HepG2 (cell line): ENCODE measurements at places on chromosomes 16 and 17. TPM values are rescaled to one million over a fixed set of nuclear protein-coding genes. Genes with fewer than 3 reads are reported as not detected.

- no peaks in the 10 kb centered on the region for H3K36me3 ChIP-seq
- no peak overlapping the region for H3K4me3 ChIP-seq
- H3K4me1 ChIP-seq, result peaks cover 8% of the 10 kb centered on the region; the same call in 1 of the 2 replicates
- DNase-seq, result no peak
Measured at GRCh38 chr16:3554351-3554928, 22.8 kb downstream of the NLRC3 start.

GRCh38 chr16:65737831-65738230, 616.0 kb upstream of the CDH11 start:
- no peak for DNase-seq
- peaks cover 9% of the 10 kb centered on the region for H3K4me1 ChIP-seq
- H3K27ac ChIP-seq, result no peak overlapping the region
- H3K36me3 ChIP-seq, result no peaks in the 10 kb centered on the region

- no peaks in the 10 kb centered on the region; the same call in 1 of the 2 replicates for H3K27me3 ChIP-seq
- H3K36me3 ChIP-seq, result 0 out of 3 replicates have a peak, but pooled peaks cover 7% of the 10 kb centered on the region
- DNase-seq, result peak; percentile 51
- H3K4me1 ChIP-seq, result peaks cover 40% of the 10 kb centered on the region
- peak overlapping the region; percentile 43 for H3K27ac ChIP-seq
Measured at GRCh38 chr16:592518-593306, 2.8 kb downstream of the RAB40C start.

GRCh38 chr16:88286301-88286923, 96.3 kb upstream of the ZNF469 start:
- DNase-seq, result no peak
- H3K4me1 ChIP-seq, result no peaks in the 10 kb centered on the region
- H3K4me3 ChIP-seq, result no peak overlapping the region
- H3K27me3 ChIP-seq, result peaks cover 8% of the 10 kb centered on the region; the same call in 1 of the 2 replicates
- H3K36me3 ChIP-seq, result no peaks in the 10 kb centered on the region
- no peak overlapping the region for H3K27ac ChIP-seq

GRCh38 chr17:9421525-9421924, 154.1 kb downstream of the STX8 start:
- no peaks in the 10 kb centered on the region for H3K27me3 ChIP-seq
- H3K4me3 ChIP-seq, result no peak overlapping the region
- no peaks in the 10 kb centered on the region for H3K4me1 ChIP-seq

DNA sequence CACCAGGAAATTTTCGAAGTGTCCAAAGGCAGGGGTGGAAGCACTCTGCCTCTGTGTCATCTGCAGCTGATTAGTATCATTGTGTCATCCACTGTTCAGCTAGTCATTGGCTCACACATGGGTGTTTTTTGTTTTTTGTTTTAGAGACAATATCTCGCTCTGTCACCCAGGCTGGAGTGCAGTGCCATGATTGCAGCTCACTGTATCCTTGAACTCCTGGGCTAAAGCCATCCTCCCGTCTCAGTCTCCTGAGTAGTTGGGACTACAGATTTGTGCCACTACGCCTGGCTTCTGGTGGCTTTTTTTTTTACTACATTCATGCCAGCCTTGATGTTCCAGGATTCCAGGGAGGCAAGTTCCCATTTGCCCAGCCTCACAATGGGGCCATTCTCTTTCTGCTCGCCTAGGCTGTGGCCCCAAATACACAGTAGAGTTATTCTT, 32.5 kb upstream of the MYO18A start:
- peak; percentile 20 for DNase-seq
- no peak overlapping the region for H3K4me3 ChIP-seq
- H3K4me1 ChIP-seq, result peaks cover 11% of the 10 kb centered on the region
- H3K27me3 ChIP-seq, result peaks cover 1% of the 10 kb centered on the region
- H3K36me3 ChIP-seq, result no peaks in the 10 kb centered on the region

- H3K27me3 ChIP-seq, result no peaks in the 10 kb centered on the region
- H3K36me3 ChIP-seq, result no peaks in the 10 kb centered on the region
- H3K4me1 ChIP-seq, result peaks cover 7% of the 10 kb centered on the region; the same call in 1 of the 2 replicates
- H3K27ac ChIP-seq, result no peak overlapping the region
- H3K4me3 ChIP-seq, result no peak overlapping the region
Measured at GRCh38 chr16:50251375-50252081, 14.8 kb upstream of the ADCY7 start.

- no peak for DNase-seq
- H3K27me3 ChIP-seq, result peaks cover 8% of the 10 kb centered on the region
- H3K27ac ChIP-seq, result no peak overlapping the region
- peaks cover 8% of the 10 kb centered on the region for H3K4me1 ChIP-seq
- no peak overlapping the region for H3K4me3 ChIP-seq
Measured at GRCh38 chr17:39975801-39976200, 4.8 kb upstream of the PSMD3 start.

DNA sequence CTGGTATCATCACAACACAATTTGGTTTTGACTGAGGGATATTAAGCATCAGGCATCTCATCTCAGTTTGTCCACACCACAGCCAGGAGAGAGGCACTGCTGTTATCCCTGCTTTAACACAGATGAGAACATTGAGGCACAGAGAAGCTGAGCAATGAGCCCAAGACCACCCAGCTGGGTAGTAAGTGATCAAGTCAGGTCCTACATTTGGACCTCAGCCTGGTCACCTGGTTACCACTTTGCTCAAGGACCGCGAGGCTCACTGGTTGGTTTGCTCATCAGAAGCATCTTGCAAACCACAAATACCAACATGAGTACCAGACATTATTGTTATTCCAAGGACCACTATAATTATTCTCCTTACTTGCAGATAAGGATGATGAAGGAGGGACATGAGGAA, 245.5 kb downstream of the CBLN1 start:
- no peak overlapping the region for H3K4me3 ChIP-seq
- no peaks in the 10 kb centered on the region for H3K36me3 ChIP-seq
- no peaks in the 10 kb centered on the region for H3K4me1 ChIP-seq
- H3K27ac ChIP-seq, result no peak overlapping the region
- no peaks in the 10 kb centered on the region for H3K27me3 ChIP-seq
- no peak for DNase-seq

DNA sequence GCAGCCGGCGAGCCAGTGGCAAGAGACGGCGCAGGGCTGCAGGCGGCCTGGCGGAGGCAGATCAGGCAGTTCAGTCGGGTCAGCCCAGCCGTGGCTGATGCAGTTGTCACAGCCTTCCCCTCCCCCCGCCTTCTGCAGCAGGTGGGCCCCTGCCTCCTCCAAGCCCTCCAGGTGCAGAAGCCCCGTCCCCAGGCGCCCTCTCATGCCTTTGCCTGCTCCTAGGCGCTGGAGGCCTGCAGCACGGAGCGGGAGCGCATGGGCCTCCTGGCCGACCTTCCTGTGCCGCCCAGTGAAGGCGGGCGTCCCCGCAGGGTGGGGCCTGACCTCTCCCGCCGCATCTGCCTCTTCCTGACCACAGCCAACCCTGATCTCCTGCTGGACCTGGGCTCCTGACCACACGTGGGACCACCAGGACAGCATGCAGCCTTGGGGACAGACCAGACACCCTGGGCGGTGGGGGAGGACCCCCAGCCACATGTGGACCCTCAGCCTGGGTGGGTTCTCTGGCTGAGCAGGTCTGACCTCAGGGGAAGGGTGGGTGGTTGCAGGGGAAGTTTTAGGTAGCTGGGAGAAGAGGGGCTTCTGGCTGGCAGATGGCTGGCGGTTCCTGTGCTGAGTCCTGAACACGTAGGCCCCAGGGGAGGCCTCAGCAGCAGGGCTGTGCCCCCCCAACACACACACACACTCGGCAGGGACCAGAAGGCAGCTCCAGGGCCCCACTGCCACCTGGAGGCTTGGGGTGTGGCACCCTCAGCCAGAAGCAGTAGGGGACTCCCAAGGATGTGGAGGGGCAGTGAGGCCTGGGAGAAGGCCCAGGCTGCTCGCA, 3.1 kb upstream of the MRPS34 start:
- peaks cover 20% of the 10 kb centered on the region for H3K4me1 ChIP-seq
- no peak for DNase-seq
- H3K36me3 ChIP-seq, result peaks cover 13% of the 10 kb centered on the region; the same call in 1 of the 3 replicates
- H3K27me3 ChIP-seq, result no peaks in the 10 kb centered on the region; the same call in 2 of the 3 replicates
- no peak overlapping the region for H3K4me3 ChIP-seq

DNA sequence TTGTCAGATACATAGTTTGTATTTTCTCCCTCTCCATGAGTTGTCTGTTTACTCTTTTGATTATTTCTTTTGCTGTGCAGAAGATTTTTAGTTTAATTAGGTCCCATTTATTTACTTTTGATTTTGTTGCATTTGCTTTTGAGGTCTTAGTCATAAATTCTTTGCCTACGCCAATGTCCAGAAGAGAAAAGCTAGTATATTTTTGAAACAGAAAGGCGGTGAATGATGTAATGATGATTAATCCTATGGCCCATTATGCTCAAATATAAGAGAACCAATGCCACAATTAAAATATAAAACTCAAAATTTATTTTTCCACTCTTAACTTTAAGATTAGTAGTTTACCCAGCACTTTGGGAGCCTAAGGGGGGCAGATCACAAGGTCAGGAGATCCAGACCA, 59.8 kb upstream of the SMIM36 start:
- H3K36me3 ChIP-seq, result no peaks in the 10 kb centered on the region
- peaks cover 3% of the 10 kb centered on the region; the same call in 1 of the 2 replicates for H3K4me1 ChIP-seq
- H3K4me3 ChIP-seq, result no peak overlapping the region
- no peak for DNase-seq

- H3K27ac ChIP-seq, result no peak overlapping the region
- DNase-seq, result peak; percentile 12
- no peak overlapping the region for H3K4me3 ChIP-seq
- H3K4me1 ChIP-seq, result no peaks in the 10 kb centered on the region
- no peaks in the 10 kb centered on the region for H3K27me3 ChIP-seq
Measured at GRCh38 chr16:17777408-17777863, 306.7 kb upstream of the XYLT1 start.

DNA sequence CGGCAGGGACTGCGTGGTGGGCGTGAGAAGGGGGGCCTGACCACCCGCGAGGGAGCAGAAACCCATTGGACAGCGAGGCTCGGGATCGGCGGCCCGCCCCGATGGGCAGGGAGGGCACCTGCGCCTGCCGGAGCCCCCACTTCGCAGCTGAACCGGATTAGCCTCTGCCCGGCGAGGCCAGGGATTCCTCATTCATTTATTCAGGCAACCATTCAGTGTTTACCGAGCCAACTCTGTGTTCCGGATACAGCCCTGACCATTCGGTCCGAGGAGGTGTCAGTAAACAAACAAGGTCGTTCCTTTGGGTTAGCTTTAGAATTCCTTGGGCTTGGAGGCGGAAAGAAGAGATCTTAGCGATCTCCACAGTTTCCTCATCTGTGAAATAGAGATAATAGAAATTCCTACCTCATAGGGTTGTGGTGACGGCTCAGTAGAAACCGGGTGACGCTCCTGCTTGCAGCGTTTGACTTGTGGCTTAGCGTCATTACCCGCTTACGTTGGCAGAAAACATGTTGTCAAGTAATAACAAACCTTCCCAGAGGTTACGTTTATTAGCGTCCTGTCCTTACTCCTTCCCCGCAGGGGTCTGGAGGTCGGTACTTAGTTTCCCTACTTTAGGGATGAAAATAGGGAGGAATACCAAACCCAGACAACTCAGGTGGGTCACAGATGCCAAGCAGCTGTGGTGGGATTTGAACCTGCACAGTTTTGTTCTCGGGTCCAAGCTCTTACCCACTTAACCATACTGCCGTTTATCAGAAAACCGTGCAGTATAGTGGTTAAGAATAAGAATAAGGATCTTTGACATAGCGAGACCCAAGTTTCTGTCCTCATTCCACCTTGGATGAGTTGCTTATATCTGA, 893 bp downstream of the POLR3E start:
- H3K27ac ChIP-seq, result peak overlapping the region; percentile 92
- no peaks in the 10 kb centered on the region; the same call in 2 of the 3 replicates for H3K27me3 ChIP-seq
- H3K4me1 ChIP-seq, result peaks cover 43% of the 10 kb centered on the region
- H3K4me3 ChIP-seq, result peak overlapping the region; percentile 83
- peak; percentile 93 for DNase-seq

- H3K4me3 ChIP-seq, result no peak overlapping the region
- no peak overlapping the region for H3K27ac ChIP-seq
- DNase-seq, result peak; percentile 69
- no peaks in the 10 kb centered on the region for H3K36me3 ChIP-seq
Measured at GRCh38 chr17:50681263-50682200, 26.2 kb downstream of the ANKRD40 start.

DNA sequence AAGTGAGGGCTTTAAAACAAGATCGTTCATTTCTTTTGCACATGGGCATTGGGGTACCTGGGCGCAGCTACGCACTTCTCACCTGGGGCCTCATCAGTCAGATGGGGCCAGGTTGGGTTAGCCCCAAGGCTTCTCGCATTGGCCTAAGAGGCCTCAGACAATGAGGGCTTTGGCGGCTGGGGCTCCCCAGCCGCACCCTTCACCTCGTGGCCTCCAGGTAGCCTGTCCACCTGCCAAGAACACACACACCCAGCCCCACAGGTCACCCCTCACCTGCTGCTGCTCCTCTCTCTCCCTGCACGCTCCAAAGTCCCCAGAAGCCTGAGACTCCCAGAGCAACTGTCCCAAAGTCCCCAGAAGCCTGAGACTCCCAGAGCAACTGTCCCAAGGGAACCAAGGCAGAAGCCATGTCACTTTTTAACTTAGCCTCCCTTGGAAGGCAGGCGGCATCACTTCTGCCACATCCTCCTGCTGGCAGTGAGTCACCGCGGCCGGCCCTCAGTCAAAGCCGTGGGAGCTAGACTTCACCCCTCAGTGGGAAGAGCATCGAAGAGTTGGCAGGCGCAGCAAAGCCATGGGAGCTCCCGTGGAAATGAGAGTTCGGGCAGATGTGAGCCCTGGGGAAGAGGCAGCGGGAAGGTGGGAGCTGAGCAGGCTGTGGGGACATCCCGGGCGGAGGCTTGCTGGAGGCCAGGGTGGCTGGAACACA, 78.9 kb upstream of the PLCG2 start:
- peaks cover 91% of the 10 kb centered on the region for H3K36me3 ChIP-seq
- no peaks in the 10 kb centered on the region for H3K4me1 ChIP-seq
- H3K27me3 ChIP-seq, result no peaks in the 10 kb centered on the region
- H3K4me3 ChIP-seq, result no peak overlapping the region
- DNase-seq, result no peak

DNA sequence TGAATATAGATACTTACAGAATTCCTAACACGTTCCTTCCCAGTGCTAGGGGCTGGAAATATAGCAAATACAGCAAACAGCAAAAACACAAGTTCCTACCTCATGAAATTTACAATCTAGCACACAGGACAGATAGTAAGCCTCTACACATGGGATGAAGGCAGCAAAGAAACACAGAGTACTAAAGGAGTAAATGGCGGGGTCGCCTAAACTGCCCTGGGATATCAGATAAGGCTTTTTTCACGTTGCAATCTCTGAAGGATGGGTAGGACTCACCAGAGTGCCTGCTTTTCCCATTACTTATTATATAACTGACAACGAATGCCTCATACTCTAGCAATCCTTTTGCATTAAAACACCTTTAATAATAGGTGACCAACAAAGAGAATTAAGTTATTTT, 19.8 kb downstream of the CEP112 start:
- no peaks in the 10 kb centered on the region for H3K27me3 ChIP-seq
- no peak overlapping the region for H3K27ac ChIP-seq
- no peak overlapping the region for H3K4me3 ChIP-seq

The KRTAP3-1 gene
- 0.29 and 0.81 TPM in 2 replicates for total RNA-seq

The NPIPA7 gene
- 4.8 and 11.0 TPM in 2 replicates for total RNA-seq

The KRTAP4-6 gene
- total RNA-seq, result not detected in 2 replicates

The ALOXE3 gene
- total RNA-seq, result not detected in 2 replicates

The KRTAP2-3 gene
- not detected in 2 replicates for total RNA-seq
